ENCODE measurements at places on chromosomes 5 and 9.

GRCh38 chr5:175738602-175739133 lies 80.8 kb downstream of the HRH2 start:
- DNase-seq = no peak

DNA sequence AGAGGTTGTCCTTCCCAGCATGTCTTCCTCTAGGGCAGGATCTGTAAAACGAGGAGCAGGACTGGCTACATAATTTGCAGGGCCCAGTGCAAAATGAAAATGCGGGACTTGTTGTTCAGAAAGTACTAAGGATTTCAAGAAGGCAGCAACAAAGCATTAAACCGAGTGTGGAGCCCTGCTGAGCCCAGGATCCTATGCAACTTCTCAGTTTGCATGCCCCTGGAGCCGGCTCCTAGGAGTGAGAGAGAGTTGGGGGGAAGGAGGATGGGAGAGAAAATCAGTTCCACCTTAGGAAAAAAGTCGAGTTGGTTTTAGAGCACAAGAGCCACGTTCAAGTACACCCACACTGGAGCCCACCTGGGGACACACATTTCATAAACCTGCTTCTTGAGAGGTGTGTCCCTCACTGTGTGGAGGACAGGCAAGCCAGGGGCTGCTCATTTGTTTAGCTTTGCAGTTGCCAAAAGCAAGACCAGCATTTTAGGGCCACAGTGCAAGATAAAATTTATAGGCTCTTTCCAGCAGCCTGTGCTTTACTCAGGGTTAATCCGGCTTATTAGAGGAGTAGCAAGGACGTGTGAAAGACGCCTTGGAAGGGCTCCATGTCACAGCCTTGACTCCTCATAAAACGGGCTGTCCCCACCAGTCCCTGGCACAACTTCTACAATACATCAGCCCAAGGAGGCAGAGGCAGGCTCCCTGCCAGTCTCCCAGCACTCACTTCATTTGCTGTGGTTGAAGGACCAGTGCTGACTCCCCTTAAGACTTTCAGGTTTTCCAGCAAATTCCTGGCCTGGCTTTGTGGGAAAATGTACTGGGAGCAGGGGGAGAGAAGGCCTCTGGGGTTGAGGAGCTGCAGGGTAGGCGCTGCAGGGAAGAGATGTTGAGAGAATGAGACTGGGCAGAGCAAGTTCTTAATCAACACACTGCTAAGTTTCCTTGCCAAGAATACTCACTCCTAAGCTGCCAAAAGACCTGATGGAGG lies 159.7 kb upstream of the SEMA6A start:
- DNase-seq = no peak

- no peak for DNase-seq
These were observed 88.1 kb downstream of the KCNN2 start for GRCh38 chr5:114449860-114450421.

- DNase-seq = no peak
These were observed 21.7 kb downstream of the LPAR1 start for GRCh38 chr9:111016426-111017045.

GRCh38 chr9:76445976-76446375 lies 13.0 kb upstream of the GCNT1 start:
- no peak for DNase-seq

Measured in T-helper 22 cell (primary cell).